ENCODE measurements at places on chromosomes 6 and 20. TPM values are rescaled to one million over a fixed set of nuclear protein-coding genes. Genes with fewer than 3 reads are reported as not detected.

GRCh38 chr6:21915707-21916260 is 322.2 kb downstream of the SOX4 start:
- H3K36me3 ChIP-seq = peaks cover 2% of the 10 kb centered on the region
- no peaks in the 10 kb centered on the region for H3K27me3 ChIP-seq
- H3K4me1 ChIP-seq = peaks cover 25% of the 10 kb centered on the region
- DNase-seq = peak; percentile 22
- peak overlapping the region; percentile 24 for H3K27ac ChIP-seq

- H3K4me1 ChIP-seq = peaks cover 83% of the 10 kb centered on the region
- H3K4me3 ChIP-seq = peak overlapping the region; percentile 75
- DNase-seq = peak; percentile 31
- H3K27ac ChIP-seq = peak overlapping the region; percentile 97
- H3K27me3 ChIP-seq = no peaks in the 10 kb centered on the region
- peaks cover 18% of the 10 kb centered on the region for H3K36me3 ChIP-seq
These were observed 13.6 kb upstream of the CEP85L start for GRCh38 chr6:118665011-118665410.

- no peak for DNase-seq
- H3K27me3 ChIP-seq = no peaks in the 10 kb centered on the region
- H3K36me3 ChIP-seq = no peaks in the 10 kb centered on the region
- H3K4me3 ChIP-seq = no peak overlapping the region
These were observed 580.1 kb upstream of the BTBD3 start for GRCh38 chr20:11337361-11338130.

- no peaks in the 10 kb centered on the region for H3K36me3 ChIP-seq
- no peak overlapping the region for H3K4me3 ChIP-seq
- peak; percentile 46 for DNase-seq
- H3K27me3 ChIP-seq = peaks cover 5% of the 10 kb centered on the region
These were observed 14.3 kb upstream of the GOPC start for GRCh38 chr6:117616391-117617209.

MUC22 gene
- total RNA-seq = not detected

- H3K27ac ChIP-seq = no peak overlapping the region
- no peaks in the 10 kb centered on the region for H3K27me3 ChIP-seq
- no peak overlapping the region for H3K4me3 ChIP-seq
These were observed 389.7 kb upstream of the ARID1B start for GRCh38 chr6:156387472-156387871.

DNA sequence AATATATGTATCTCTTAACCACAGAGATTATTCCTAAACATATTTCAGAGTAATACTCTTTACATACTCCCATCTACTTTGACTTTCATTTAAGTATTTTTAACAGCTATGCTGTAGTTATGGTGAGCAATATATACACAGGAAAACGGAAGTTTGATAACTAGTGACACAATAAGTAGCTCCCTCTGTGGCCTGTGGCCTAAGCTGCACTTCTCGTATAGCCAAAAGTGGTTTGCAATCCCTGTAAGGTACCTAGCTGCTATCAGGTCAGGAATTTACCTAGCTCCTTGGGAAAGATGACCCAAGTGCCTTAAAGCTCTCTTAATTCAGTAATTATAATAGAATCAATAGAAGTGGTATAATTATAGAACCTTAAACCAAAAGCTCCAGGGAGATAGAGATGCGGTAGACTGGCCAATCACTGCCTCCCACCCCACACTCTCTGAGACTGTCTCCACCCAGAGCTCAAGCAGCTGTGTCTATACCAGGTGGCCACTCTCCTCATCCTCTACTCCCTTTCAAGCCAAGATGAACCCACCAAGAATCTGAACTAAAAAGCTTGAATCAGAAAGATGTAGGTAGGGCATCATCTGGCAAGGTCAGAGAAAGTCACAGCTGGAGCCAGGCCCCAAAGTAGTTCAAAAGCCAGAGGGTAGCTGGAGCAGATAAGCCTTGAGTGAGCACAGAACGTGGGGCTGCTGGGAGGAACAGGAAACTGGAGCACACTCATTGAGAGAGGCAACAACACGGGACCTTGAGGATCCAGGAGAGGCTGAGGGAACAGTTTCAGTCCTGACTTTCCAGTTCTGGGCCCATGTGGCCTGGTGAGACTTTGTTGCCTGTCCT is 84.9 kb upstream of the ASF1A start:
- H3K27ac ChIP-seq = peak overlapping the region; percentile 81
- peaks cover 18% of the 10 kb centered on the region for H3K36me3 ChIP-seq
- H3K4me1 ChIP-seq = peaks cover 48% of the 10 kb centered on the region
- peak; percentile 35 for DNase-seq

ADGRF4 gene
- total RNA-seq = not detected

TUBB1 gene
- not detected for total RNA-seq

- H3K27ac ChIP-seq = no peak overlapping the region
- H3K27me3 ChIP-seq = peaks cover 54% of the 10 kb centered on the region
- no peaks in the 10 kb centered on the region for H3K4me1 ChIP-seq
These were observed 1.4 kb downstream of the SLC12A5 start for GRCh38 chr20:46030284-46031013.

GRCh38 chr6:17281100-17281496 is at the start of gene RBM24:
TSS of gene RBM24 (plus strand) at chr6:17281361. CDS start at chr6:17281582, 221 bp downstream.
- peaks cover 51% of the 10 kb centered on the region for H3K27me3 ChIP-seq

- no peak for DNase-seq
- no peaks in the 10 kb centered on the region for H3K4me1 ChIP-seq
- no peak overlapping the region for H3K4me3 ChIP-seq
These were observed 21.8 kb upstream of the AMD1 start for GRCh38 chr6:110852773-110853172.

DNA sequence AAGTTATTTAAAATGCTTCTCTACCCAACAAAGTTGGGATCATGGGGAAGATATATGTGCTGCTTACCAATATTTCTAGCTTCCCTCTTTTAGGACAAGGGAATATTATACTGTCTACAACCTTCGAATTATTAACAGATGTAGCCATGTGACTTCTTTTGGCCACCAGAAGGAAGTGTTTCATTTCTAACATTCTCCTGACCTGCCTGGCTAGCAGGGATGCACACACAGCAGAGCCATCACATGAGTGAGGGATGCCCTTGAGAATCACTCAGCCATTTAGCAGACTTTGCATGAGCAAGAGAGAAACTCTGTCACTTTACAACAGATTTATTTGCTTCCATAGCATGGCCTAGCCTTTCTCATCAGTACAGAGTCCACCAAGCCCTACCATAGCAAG is 230.7 kb upstream of the MARCKS start:
- no peak overlapping the region for H3K27ac ChIP-seq
- peaks cover 5% of the 10 kb centered on the region for H3K27me3 ChIP-seq
- no peak overlapping the region for H3K4me3 ChIP-seq
- no peaks in the 10 kb centered on the region for H3K36me3 ChIP-seq

DNA sequence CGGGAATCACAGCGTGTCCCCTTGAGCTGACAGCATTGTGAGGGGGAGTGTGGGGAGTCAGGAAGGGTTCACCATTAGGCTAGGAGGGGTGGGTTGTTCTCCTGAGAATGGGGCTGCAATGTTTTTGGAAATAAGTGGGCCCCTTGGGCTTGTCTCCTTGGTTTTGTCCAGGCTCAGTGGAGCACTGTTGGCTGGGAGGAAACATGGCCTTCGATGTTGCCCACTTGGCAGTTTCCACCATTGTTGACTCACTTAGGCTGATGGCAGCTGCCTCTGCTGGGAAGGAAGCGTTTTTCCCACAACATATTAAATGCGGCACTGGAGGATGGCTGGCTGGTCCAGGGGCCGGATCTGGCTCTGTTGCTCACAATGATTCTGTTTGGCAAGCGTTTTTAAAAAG is 512.1 kb downstream of the QKI start:
- no peaks in the 10 kb centered on the region for H3K36me3 ChIP-seq
- H3K27ac ChIP-seq = no peak overlapping the region
- no peaks in the 10 kb centered on the region for H3K4me1 ChIP-seq

NNAT gene
- 0.42 TPM for total RNA-seq

MMP24 gene
- not detected for total RNA-seq

DNA sequence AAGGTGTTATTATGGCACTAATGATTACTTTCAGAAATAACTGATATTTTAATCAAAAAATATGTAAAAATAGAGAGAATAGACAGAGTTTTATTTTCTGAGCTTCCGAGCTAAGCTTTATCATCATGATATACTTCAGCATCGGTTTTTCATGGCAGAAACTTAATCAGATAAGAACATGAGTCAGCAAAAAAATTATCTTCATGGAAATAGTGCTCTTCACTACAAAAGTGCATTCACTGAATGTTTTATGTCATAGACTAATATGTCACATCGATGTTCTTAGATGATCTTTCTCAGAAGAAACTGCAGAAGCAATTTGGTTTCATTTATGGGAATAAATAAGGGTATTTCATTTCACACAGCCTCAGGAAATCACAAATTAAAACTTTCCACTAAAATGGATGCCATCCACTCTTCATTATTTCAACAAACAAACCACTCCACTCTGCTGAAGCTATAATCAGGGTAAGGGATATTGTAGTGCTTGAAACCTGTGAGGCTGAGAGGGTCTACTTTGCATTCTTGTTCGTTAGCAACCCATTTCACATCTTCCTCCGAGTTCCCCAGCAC is 10.2 kb upstream of the MAP3K7 start:
- H3K27ac ChIP-seq = no peak overlapping the region
- H3K4me3 ChIP-seq = no peak overlapping the region
- peaks cover 29% of the 10 kb centered on the region for H3K27me3 ChIP-seq
- no peak for DNase-seq
- no peaks in the 10 kb centered on the region for H3K36me3 ChIP-seq
- no peaks in the 10 kb centered on the region for H3K4me1 ChIP-seq

STMND1 gene
- not detected for total RNA-seq

- H3K27me3 ChIP-seq = no peaks in the 10 kb centered on the region
- peak overlapping the region; percentile 82 for H3K27ac ChIP-seq
- H3K4me3 ChIP-seq = peak overlapping the region; percentile 85
- H3K4me1 ChIP-seq = peaks cover 45% of the 10 kb centered on the region
- peaks cover 18% of the 10 kb centered on the region for H3K36me3 ChIP-seq
- DNase-seq = peak; percentile 66
These were observed 897 bp downstream of the RANBP9 start for GRCh38 chr6:13710552-13711323.

SIM1 gene
- total RNA-seq = not detected

DNA sequence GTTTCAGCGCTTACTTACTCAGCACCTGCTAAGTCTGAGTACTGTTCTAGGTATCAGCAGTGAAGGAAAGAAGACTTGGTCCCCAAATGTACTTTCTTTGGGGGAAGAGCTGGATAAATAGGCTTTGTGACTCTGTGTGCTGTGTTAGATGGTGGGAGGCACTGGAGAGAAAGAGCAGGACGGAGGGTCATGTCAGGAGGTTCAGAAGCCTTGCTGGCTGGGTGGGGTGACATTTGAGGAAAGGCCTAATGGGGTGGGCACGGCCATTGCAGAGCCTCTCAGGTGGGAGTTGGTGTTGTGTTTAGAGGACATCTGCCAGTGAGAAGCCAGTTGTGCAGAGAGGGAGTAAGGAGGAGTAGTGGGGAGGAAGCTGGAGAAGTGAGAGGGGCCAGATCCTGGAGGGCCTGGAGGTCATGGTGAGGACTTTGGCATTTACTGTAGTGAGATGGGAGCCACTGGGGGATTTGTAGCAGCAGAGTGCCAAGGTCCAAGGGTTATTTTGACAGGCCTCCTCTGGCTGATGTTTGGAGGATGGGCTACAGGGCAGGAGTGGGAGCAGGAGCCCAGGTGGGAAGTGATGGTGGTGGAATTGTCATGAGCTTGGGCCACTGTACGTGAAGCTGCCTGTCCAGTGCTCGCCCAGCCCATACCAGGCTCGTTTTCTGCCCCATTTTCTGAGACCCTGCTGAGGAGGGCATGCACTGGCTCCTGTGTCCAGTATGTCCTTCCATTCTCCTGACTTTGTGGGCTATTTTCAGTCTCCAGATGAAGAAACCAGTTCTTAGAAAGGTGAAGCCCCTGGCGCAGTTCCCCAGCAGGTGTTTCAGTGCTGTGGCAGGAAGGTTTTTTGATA is 886 bp downstream of the SDCBP2 start:
- peaks cover 14% of the 10 kb centered on the region for H3K36me3 ChIP-seq
- H3K27ac ChIP-seq = no peak overlapping the region
- no peaks in the 10 kb centered on the region for H3K27me3 ChIP-seq
- H3K4me1 ChIP-seq = peaks cover 46% of the 10 kb centered on the region
- DNase-seq = no peak
- peak overlapping the region; percentile 6 for H3K4me3 ChIP-seq

GRCh38 chr20:37567331-37567665 is 39.6 kb upstream of the BLCAP start:
- H3K4me1 ChIP-seq = no peaks in the 10 kb centered on the region
- no peak overlapping the region for H3K4me3 ChIP-seq
- H3K27me3 ChIP-seq = peaks cover 32% of the 10 kb centered on the region
- H3K36me3 ChIP-seq = no peaks in the 10 kb centered on the region
- no peak for DNase-seq
- no peak overlapping the region for H3K27ac ChIP-seq

DNA sequence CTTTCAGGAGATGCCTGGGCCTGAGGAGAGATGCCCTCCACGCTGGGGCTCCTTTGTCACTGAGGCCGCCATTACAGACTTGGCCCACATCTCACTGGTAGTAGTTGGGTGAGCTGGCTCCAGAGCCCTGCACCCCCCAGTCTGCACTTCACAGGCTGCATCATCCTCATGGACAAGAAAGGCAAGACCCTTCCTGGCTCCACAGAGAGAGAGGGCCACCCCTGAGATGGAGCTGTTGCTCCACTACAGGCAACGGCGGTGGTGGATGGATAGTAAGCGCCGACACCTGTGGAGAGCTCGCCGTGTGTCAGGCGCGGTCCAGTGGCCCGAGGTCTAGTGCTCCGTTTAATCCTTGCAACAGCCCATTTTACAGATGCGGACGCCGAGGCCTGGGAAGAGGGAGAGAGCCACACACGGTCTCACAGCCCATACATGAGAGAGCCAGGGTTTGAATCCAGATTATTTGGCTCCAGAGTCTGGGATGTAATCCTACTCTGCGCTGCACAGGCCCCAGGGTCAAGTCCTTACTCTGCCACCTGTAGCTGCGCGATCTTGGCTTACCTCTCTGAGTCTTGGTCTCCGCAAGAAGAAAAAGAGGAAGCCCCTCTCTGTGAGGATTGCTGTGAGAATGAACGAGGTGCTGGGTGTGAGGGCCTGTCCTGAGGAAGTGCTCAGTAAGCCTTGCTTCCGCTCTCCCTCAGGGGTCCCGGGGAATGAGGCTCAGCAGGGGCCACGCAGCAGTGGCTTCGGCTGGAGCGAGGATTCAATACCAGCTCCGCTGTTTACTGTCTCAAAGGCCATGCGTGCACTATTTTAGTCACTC is 34.5 kb downstream of the SPDEF start:
- peak; percentile 4 for DNase-seq
- H3K27ac ChIP-seq = no peak overlapping the region
- no peaks in the 10 kb centered on the region for H3K27me3 ChIP-seq
- no peaks in the 10 kb centered on the region for H3K36me3 ChIP-seq

GRCh38 chr6:7234547-7234946 is 78.5 kb downstream of the SSR1 start:
- H3K27me3 ChIP-seq = no peaks in the 10 kb centered on the region
- H3K36me3 ChIP-seq = peaks cover 17% of the 10 kb centered on the region
- H3K27ac ChIP-seq = no peak overlapping the region
- H3K4me3 ChIP-seq = no peak overlapping the region

GRCh38 chr6:356828-357251 is 34.7 kb upstream of the IRF4 start:
- DNase-seq = peak; percentile 48
- no peaks in the 10 kb centered on the region for H3K36me3 ChIP-seq
- H3K27me3 ChIP-seq = no peaks in the 10 kb centered on the region
- peak overlapping the region; percentile 61 for H3K27ac ChIP-seq

- peaks cover 11% of the 10 kb centered on the region for H3K27me3 ChIP-seq
- no peaks in the 10 kb centered on the region for H3K36me3 ChIP-seq
- H3K4me3 ChIP-seq = no peak overlapping the region
- no peak overlapping the region for H3K27ac ChIP-seq
These were observed 100.5 kb downstream of the SOBP start for GRCh38 chr6:107590378-107590777.
